Stimulated activated naive CD4-positive, alpha-beta T cell treated with Interleukin-2 at 50 U/mL for 16 hours (primary cell): ENCODE measurements at places on chromosomes 7 and 10.

DNA sequence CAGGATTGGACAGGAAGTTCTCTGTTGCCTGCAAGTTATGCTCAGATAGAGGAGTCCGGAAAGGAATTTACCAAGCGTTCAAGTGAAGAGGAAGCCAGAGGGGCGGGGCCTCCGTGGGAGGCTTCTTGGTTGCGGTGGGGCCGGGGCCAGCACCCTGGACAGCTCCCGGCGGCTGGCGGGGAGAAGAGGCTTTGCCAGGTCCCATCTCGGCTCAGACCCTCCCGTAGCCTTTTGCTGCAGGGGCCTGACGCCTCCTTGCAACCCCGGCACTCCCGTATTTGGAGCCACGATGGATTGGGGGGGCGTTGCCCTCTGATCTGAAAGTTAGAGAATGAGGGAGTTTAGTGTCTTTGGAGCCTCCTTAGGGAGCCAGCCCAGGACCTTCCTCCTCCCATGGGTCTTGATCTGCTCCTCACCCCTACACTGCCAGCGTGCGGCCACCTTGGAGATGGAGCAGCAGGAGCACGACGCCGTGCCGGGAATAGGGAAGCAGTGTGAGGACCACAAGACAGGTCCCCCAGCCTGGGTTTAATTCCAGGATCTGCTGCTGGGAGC is 3.1 kb upstream of the SLC18A3 start:
- peak; percentile 17 for DNase-seq

DNA sequence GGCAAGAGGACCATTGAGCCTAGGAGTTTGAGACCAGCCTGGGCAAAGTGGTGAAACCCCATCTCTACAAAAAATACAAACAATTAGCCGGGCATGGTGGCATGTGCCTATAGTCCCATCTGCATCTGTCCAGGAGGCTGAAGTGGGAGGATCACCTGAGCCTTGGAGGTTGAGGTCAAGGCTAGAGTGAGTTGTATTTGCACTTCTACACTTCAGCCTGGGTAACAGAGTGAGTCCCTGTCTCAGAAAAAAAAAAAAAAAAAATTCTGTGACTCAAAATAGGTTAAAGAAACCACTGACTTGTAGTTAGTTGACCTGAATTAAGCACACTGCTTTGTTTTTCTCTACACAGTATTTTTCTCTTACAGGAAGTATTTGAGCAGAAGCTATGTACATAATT is 74.4 kb downstream of the METTL2B start:
- DNase-seq: no peak

GRCh38 chr7:97174303-97174702 is 56.8 kb downstream of the SDHAF3 start:
- no peak for DNase-seq

DNA sequence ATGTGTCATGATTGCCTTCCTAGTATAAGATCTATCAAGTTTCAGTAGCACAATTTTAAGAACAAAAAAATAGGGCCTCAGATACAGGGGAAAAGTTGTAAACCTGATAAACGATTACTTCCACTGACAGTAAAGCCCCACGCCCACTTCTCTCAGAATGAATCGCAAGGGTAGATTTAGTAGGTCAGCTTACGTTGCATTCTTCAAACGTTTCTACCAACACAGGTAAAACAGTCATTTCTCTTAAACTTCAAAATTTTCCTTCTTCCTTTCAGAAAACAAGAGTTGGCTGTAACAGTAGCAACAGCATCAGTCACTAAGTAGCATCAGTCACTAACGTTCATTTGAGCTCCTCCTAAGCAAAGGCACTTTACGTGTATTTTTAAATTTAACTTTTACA is 221.5 kb downstream of the ADAM12 start:
- DNase-seq: peak; percentile 22

GRCh38 chr10:130790339-130790738 is 521.2 kb downstream of the TCERG1L start:
- DNase-seq: no peak

GRCh38 chr10:84254552-84255478 is 10.0 kb downstream of the RGR start:
- no peak for DNase-seq

DNA sequence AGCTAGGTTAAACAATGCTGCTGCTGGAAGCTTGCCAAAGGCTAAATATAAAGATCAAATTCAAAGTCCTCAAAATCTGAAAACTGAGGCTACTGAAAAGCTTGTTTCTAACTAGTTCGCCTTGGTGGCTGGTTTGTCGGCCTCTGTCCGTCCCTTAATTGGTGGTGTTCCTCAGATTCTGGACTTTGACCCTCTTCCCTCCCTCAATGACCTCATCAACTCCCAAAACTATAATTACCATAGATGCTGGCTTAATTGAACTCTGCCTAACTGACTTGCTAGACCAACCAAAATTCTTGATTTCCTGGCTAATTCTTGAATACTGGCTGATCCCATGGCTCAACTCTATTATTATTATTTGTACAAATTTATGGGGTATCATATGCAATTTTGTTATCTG is 15.6 kb downstream of the ARHGAP21 start:
- no peak for DNase-seq

GRCh38 chr10:57664815-57665214 is 602.9 kb downstream of the IPMK start:
- no peak for DNase-seq

GRCh38 chr7:28980451-28981160 is 22.5 kb upstream of the TRIL start:
- no peak for DNase-seq

DNA sequence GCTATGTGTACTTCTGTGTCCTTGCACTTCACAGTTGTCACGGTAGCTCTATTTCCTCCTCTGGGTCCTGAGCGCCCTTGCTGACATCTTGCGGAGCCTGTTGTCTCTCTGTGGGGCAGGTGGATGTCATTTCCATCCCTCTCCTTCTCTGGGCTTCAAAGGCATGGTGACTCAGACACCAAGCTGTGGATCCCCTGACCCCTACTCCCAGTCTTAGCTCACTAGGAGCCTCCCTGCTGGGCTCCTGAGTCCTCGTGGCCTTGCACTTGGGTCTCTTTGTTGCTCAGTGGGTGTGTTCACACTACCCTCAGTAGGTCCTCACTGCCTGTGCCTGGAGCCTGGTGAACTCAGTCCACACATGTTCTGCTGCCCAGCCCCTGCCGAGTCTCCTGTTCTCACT is 100.3 kb upstream of the PAX2 start:
- no peak for DNase-seq

GRCh38 chr10:49394933-49395740 is 752 bp downstream of the DRGX start:
- DNase-seq: no peak

- DNase-seq: no peak
Observed at GRCh38 chr10:30489346-30489745, 55.4 kb downstream of the MAP3K8 start.

GRCh38 chr10:14332903-14333302 is 2.2 kb upstream of the FRMD4A start:
- no peak for DNase-seq

- no peak for DNase-seq
Observed at GRCh38 chr7:99767662-99768061, 16.3 kb downstream of the CYP3A4 start.

DNA sequence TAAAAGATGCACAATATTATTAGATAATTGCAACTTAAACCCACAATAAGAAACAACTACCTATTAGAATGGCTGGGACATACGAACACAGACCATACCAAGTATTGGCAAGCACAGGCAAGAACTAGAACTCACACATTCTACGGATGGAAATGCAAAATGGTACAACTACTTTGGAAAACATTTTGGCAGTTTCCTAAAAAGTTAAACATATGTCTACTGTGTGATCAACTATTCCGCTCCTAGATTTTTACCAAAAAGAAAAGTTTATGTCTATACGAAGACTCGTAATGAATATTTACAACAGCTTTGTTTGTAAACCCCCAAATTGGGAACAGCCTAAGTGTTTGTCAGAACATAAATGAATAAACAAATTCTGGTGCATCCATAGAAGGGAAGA is 194.7 kb downstream of the FGFR2 start:
- DNase-seq: no peak

- no peak for DNase-seq
Observed at GRCh38 chr7:105202616-105203015, 186.1 kb downstream of the SRPK2 start.

DNA sequence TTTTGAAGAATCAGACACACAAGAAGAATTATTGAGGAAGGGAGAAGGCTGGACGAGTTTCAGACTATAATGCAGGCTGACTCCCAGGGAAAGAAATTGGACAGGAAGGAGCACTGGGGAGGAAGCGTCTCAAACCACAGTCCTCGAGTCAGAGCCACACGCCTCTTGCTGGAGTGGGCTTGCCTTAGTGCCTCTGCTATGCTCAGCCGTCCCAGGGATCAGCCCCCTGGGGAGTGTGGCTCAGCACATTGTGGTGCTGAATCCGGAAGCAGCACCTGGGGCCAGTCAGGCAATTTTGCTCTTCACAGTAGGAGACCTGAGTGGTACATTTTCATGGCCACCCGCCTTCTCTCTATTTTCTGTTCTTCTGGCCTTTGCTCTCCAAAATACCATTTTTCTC is 67.4 kb upstream of the SLC35G1 start:
- DNase-seq: no peak

- no peak for DNase-seq
Observed at GRCh38 chr7:55588976-55589604, 16.8 kb upstream of the VOPP1 start.

DNA sequence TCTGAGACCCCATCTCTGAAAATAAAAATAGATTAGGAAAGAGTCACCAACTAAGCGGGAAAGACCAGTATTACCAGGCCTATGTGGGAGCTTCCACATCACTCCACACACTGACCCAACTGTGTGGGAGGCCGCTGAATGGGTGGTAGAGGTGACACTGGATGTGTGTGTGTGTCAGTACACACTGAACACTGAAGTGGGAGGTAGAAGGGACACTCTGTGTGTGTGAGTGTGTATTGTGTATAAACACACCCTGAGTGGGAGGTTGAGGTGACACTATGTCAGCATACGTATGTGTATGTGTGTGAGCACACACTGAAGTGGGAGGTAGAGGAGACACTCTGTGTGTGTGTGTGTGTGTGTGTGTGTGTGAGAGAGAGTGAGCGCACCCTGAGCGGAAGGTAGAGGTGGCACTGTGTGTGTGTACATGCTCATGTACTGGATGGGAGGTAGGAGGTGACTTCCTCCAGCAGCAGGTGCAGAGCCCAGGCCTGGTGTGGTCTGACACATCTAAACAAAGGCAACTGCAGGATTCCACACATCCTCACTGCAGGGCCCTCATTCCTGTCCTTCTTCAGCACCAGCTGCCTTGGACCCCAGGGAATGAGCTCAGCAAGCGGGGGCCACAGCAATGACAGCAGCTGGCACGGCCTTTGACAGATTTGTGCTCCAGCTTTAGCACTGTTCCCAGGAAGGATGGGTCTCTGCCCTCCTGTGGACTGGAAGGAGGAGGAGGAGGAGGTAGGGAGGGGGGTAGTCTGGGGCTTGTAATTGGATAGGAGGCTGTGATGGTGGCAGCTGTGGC is 26.5 kb upstream of the RBM20 start:
- DNase-seq: no peak

DNA sequence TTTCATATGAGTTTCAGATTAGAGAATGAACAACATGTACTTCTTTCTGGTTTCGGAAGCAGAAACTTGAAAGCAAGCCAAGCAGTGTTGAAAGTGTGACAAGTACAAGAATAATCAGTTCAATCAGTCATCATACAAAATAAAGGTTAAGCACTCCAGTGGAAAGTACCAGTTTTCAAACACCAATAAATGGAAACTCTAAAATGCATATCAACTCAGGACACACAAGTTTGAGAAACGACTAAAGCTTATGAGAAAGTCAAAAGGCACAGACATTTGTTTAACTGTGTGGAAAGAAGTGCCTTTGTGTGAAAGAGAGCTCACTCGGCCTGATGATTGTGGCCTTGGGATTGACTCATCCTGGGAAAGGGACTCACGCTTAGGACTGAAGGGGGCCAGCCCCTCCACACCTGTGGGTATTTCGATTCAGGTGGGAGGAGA is 60.6 kb upstream of the AKR1C1 start:
- no peak for DNase-seq

DNA sequence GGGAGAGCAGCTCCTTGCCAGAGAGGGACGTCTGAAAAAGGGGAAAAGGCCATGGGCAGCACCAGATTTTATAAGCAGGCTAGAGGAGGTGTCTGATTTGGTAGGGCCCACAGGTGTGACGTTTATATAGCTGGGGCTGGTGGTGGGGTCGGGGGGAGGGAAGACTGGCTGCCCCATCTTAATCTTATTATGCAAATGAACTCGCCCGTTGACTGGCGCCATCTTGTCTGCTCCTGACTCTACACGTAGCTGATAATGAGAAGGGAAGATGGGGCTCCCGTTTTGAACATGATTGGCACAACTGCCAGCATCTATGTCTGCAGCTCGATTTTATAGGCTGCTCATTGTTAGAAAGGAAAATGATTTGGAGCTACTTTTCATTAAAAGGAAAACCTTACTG is 28.6 kb upstream of the CADPS2 start:
- DNase-seq: no peak

- no peak for DNase-seq
Observed at GRCh38 chr10:49330127-49330665, 31.2 kb downstream of the C10orf71 start.

DNA sequence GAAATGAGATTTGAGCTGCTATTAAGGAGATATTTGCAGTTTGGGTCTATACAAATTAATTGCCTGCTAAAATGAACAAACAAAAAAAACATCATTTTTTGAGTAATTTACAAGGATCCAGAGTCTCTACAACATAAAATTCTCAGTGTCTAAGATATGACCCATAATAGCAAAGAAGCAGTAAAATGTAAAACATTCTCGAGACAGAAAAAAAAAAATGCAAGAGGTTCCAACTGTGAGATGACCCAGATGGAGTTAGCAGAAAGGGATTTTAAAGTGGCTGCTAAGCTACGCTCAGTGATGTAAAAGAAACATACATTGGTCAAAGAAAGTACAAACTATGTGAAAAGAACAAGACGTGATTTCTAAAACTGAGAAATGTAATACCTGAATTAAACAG is 471.0 kb downstream of the SH2D4B start:
- DNase-seq: no peak

GRCh38 chr10:104090611-104091010 is 4.9 kb upstream of the COL17A1 start:
- no peak for DNase-seq

DNA sequence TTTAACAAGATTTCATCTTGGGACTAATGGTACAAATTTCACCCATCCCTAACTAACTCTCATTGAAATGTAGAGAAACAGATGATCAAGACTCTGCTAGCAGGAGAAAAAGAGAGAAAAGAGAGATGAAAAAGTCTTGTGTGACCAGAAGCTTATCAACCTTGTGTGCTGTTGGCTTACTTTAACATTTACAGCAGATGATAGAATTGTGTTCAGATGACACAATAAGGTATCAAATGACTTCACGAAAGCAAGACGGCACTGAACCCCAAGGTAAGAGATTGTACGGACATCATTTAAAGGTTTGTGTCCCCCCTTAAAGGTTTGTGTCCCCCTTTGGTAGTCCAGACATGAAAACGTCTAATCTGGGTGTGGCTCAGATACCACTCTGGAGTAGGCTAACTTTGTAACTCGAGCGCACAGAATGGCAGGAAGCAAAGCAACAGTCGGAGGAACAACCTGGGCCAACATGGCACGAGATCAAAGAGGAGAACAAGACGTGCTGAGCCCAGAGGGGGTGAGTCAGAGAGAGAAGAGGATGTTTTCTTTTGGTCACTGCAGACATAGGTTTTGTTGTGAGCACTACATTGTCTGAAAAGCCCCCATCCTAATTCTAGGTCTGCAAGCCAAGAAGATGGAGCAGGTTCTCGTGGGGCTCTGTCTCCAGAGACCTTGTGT is 10.4 kb upstream of the LMBR1 start:
- DNase-seq: no peak
